Activated B cell treated with CpG ODN at 0.5 μM for 24 hours (primary cell): ENCODE measurements at places on chromosomes 2 and 18.

GRCh38 chr2:207619764-207620203 is 5.4 kb downstream of the METTL21A start:
- DNase-seq: no peak

DNA sequence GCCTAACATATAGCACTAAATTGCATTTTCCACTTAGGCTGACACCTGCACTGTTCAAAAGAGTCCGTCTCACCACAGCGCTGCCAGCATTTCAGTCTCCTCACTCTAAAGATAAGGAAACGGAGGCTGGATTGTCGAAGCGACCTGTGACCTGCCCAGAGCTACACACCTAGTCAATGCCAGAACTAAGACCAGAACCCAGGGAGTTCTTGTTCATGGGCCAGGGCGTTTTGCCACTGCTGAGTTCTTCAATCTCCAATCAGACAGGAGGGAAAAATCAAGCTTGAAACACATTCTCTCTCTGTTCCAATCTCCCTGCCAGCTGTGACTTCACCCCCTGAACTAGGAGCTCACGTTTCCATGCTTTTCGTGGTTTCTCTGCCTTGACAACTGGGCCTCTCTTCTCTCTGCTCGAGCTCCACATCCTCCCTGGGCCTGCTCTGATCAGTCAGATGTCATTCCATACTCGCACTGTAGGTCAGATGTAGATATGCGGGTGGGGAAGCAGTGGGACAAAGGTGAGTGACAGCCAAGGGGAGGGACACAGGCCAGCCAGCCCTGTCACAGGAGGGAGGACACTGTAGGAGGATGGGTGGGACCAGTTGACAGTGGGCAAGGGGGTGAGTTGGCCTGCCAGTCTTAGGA is 221.1 kb upstream of the SMAD2 start:
- no peak for DNase-seq

DNA sequence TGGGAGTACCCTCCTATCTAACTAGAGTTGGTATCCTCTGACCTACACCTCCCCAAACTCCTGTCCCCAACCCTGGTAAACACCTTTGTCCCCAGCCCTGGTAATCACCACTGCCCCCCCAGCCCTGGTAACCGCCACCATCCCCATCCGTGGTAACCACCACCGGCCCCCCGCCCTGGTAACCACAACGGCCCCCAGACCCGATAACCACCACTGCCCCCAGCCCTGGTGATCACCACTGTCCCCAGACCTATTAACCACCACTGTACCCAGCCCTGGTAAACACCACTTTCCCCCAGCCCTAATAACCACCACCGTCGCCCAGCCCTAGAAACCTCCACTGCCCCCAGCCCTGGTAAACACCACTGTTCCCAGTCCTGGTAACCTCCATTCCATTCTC is 820.2 kb upstream of the SALL3 start:
- no peak for DNase-seq

- no peak for DNase-seq
Observed at GRCh38 chr2:40455661-40456060, 3.8 kb upstream of the SLC8A1 start.

GRCh38 chr2:172774302-172774701 is 38.7 kb downstream of the RAPGEF4 start:
- DNase-seq: no peak

DNA sequence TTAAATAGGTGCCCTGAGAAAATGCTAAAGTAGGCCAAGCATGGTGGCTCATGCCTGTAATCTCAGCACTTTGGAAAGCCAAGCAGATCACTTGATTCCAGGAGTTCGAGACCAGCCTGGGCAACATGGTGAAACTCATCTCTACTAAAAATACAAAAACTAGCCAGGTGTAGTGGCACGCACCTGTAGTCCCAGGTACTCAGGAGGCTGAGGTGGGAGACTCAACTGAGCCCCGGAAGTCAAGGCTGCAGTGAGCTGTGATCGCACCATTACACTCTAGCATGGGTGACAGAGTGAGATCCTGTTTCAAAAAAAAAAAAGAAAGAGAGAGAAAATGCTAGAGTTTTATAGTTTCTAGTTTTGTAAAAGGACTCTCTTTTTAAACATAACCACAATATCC is 12.0 kb downstream of the ANKRD44 start:
- DNase-seq: no peak

DNA sequence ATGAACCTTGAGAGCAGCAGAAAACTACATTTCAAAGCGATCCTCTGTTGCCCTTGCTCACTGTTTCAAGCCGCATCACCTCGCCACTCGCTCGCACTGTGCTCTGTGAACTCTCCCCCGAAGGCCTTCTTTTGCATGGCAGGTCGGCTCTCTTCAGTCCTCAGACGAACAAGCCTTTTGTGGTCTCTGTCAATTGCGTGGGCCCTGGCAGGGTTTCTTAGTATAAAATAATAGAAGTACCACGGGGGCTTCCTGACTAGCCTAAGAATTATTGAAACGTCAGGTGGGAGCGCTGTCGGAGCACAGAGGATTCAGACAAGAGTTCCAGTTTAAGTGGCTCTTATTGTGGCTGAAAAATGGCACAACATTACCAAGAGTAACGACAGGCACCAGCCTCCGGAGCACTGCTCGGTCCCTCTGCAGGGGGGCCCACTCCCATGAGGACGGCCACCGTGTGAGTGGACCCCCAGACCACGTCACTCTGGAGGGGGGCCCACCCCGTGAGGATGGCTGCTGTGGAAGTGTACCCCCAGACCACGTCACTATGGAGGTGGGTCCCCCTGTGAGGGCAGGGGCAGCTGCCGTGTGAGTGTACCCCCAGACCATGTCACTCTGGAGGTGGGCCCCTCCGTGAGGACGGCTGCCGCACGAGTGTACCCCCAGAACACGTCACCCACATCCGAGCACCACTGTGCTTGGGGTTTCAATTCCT is 237.7 kb downstream of the HDAC4 start:
- no peak for DNase-seq

DNA sequence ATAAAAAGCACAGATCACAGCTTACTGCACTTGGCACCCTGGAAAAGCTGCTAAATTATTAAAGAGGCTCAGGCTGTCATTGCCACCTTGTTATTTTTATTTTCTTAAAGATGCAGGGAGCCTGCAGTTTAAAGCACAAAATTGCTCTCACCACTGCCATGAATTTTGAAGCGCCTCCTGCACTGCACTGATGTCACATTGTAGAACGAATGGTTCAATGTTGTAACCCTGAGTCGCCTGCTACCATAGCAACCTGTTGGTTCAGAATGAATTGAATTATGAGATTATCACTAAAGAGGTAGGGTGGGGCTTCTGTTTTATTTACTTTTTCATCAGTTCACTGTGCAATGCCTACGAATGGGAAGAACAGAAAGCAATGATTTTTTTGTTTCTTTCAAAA is 16.5 kb downstream of the SCG2 start:
- DNase-seq: no peak

- no peak for DNase-seq
Observed at GRCh38 chr2:45121236-45121927, 112.1 kb upstream of the SIX2 start.

DNA sequence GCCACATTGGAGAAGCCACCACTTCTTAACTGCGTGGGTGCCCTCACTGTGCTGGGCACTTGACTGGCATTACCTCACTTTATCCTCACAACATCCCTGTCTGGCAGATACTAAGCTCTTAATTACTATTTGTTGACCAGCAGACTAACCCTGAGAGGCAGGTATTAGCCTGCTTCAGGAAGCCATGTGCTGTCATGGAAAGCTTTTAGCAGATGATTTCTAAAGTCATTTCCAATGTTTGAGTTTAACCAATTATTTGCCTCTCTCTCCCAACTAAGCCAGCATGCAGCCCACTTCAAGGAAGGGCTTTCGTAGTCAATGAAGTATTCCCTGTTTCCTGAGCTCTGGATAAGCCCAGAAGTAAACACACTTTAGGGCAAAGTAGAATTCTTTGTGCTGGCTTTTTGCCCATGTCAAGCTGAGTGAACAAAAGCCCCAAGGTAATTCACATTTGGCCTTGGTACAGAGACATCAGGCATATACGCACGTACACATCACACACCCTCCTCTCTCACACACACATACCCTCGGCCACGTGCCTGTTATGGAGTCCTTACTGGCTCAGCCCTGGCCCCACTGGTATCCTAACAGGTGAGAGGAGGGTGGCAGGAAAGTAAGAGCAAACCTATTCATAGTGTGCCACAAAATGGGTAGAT is 108.6 kb downstream of the C1D start:
- DNase-seq: no peak

- no peak for DNase-seq
Observed at GRCh38 chr2:164917296-164917903, 37.9 kb downstream of the SLC38A11 start.

GRCh38 chr2:167134381-167135072 is 246.2 kb downstream of the XIRP2 start:
- DNase-seq: no peak

- DNase-seq: no peak
Observed at GRCh38 chr2:7117076-7117475, 199.9 kb downstream of the RNF144A start.

GRCh38 chr18:38790303-38790702 is 1224.7 kb upstream of the CELF4 start:
- no peak for DNase-seq

DNA sequence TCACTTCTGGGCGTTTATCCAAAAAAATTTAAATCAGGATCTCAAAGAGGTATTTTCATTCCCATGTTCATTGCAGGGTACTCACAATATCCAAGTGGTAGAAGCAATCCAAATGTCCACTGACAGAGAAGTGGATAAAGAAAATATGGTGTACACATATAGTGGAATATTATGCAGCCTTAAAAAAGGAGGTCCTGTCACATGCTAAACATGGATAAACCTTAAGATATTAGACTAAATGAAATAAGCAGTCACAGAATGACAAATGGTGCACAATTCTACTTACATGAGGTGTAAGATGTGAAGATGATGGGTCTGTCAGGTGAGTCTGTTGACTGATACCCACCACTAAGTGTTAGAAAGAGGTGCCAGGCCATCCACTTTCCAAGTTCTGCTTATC is 140.6 kb downstream of the THNSL2 start:
- DNase-seq: no peak

DNA sequence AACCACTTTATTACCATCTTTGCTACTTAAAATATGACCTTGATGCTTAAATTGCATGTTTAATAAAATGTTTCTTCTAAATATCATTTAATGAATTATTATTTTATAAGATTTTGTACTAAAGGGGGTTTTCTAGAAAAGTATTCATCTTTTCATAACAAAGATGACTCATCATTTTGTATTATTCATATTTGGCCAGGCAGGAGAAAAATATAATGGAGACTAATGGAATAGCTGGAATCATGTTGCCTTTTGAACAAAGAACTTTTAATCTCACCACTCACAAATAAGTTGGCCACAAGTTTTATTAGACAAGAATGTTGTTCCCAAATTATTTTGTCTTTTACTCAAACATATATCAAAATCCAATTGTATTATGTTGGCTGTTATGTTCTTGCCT is 882.4 kb downstream of the DSC3 start:
- DNase-seq: no peak

DNA sequence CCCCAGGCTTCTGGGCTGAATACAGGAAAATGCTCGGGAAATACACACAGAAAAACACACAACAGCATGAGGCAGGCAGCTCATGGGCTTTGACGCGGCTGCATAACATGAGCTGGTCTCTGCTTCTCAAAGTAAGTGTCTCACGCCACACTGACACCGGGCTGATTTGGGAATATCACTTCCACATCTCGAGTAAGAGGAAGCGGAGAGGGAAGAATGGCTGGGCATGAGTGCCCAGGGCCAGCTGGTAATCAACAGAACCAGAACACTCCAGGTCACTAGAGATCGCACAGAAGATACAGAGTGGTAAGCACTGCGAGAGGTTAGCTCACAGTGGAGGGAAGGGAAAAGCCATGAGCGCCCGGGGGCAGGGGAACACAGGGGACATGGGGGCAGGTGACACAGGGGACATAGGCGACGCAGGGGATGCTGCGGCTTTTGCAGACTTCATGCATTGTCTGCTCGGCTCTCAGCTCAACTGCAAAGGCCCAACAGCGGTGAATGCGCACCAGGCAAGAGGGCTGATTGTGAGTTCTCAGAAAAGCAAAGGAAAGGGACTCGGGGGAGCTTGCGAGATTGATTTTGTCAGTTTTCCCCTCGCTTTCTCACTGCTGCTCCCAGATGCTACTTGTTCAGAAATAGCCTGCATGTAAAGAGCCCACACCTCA is 141.4 kb downstream of the MBP start:
- DNase-seq: no peak

DNA sequence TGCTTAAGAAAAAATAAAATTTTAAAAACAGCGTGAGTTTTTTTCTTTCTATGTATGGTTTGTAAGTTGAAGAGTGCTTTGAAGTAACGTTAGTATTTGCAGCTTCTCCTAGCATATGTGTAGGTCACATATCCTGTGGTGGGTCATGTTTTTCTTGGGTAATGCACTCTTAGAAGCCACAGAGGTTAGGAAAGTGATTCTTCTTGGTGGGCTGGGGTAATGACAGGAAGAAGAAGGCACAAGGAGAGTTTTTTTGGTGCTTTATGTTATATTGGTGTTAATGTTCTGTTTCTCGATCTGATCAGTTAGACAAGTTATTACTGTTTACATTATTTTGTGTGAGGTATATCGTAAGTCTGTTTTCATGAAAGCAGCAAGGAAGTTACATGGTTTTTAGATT is 109.0 kb downstream of the ICA1L start:
- DNase-seq: no peak

- DNase-seq: no peak
Observed at GRCh38 chr2:227579791-227580190, 18.9 kb upstream of the SCYGR2 start.

GRCh38 chr18:8989017-8989416 is 113.5 kb upstream of the NDUFV2 start:
- DNase-seq: no peak

GRCh38 chr2:85930129-85931124 is 41.6 kb upstream of the ST3GAL5 start:
- no peak for DNase-seq

GRCh38 chr2:221817052-221817451 is 244.9 kb upstream of the EPHA4 start:
- no peak for DNase-seq

DNA sequence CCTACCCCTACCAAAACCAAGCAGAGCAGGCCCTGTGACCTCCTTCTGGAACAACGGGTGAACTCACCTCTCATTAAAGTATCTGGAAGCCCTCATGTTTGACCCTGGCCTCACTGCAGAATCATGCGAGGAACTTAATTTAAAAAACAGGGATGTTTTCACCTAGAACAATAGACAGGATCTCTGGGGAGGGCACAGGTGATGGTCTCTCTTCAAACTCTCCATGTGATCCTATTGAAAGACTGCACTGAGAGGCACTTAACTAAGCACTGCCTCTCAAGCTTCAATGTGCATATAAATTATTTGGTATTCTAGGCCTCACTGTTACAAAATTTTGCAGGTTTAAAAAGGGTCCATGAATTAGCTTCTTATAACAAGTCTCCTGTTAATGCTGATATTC is 7.5 kb downstream of the ZNF519 start:
- DNase-seq: no peak

GRCh38 chr2:84459944-84460429 is 907 bp upstream of the SUCLG1 start:
- DNase-seq: no peak

GRCh38 chr2:240349133-240350005 is 86.1 kb upstream of the GPC1 start:
- DNase-seq: no peak
